ENCODE measurements at places on chromosomes 2 and 18.
A peak's percentile ranks its signal among the peaks of the same experiment; 100 is the strongest.

GRCh38 chr18:11154368-11154989 lies 5.1 kb upstream of the PIEZO2 start:
- no peak overlapping the region for H3K4me3 ChIP-seq
- no peaks in the 10 kb centered on the region for H3K27me3 ChIP-seq
- H3K4me1 ChIP-seq, result peaks cover 2% of the 10 kb centered on the region

DNA sequence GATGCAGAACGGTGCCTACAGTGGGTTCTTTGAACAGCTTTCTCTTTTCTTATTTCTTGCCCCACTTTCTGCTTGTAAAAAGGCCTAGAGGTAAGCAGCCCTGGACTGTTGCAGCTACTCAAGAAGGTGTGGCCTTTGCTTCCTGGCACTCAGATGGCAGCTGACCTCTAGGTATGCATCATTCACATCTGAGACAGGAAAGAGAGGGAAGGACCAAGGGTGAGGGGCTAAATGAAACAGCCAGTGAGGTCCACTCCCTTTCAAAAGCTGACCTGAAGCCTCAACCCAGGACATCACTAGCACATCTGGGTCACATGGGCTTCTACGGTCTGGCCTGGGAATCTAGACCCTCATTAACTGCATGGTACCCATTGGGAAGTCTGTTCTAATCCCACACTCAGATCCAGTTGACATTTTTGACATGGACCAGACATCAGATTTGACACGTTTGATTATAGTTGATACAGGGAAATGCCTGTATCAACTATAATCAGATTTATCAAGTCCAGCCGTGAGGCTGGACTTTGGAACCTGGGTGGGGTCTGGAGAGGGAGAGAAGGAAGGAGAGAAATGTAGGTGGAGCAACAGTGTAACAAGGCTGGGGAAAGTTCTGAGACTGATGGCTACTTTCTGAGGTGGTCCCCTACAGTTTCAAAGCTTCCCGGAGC lies 60.2 kb downstream of the E2F6 start:
- no peaks in the 10 kb centered on the region for H3K27me3 ChIP-seq
- no peak overlapping the region for H3K27ac ChIP-seq
- H3K4me3 ChIP-seq, result no peak overlapping the region

DNA sequence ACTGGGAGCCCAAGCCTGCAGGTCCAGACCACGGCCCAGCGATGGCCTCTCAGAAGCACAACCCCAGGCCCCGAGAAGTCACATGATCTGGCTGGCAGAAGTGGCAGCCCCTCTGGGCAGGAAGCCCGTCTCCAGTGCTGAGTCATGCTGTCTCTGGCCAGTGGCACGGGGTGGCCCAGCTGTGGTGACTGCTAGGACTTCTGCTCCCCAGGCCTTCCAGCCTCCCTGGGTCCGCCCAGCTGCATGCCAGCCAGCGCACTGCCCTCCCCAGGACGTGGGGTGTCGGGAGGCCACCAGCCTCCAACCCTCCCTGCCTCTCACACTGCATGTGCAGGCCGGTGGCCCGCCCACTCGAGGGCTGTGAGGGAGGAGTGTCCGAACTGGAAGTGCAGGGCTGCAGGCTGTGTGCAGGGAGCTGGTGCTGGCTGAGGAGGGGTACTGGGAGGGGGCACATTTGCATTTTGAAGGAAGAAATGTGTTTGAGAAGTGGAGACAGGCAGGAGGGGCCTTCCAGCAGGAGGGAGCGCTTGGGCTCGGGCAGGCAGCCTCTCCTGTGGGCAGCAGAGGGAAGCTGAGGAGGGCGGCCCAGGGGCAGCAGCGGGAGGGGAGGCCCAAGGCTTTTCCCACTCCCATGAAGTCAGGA lies 17.0 kb upstream of the HPCAL1 start:
- peaks cover 3% of the 10 kb centered on the region for H3K4me1 ChIP-seq
- no peaks in the 10 kb centered on the region for H3K36me3 ChIP-seq
- no peak overlapping the region for H3K4me3 ChIP-seq
- H3K27me3 ChIP-seq, result no peaks in the 10 kb centered on the region

DNA sequence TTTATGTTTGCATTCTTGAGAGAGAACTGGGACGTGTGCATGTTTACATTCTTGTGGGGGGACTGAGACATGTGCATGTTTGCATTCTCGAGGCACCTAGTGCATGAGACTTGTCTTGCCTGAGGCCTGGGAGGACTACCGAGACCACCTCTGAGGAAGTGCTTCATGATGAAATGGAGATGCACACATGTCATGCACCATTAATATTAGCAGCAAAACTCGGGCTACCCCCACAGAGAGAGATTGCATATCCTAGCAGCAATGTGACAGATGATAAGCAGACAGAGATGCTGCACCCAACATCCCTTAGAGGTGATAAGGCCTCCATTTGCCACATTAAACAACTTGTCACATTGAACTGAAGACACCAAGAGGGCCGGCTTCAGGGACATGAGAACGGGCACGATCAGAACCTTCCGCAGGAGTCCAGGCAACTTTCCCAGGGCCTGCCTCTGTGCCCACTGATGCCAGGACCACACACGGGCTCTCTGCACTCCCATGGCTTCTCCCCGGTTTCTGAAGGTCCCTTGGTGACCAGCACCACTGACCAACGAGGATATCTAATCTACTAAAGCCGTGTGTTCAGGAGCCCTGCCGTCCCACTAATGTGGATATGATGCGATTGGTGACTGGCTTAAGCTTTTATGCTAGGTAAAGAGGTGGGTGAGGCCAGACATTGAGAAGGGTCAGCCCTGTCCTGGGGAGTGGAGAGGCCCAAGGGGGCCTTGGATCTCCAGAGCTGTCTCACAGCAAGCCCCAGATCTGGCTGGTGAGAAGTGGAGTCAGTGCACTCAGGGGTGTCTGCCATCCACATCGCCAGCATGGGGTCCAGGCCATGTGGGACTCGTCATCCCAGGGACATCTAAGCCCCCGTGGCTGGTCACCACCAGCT lies 208.3 kb downstream of the NDUFA10 start:
- no peak overlapping the region for H3K27ac ChIP-seq
- H3K4me1 ChIP-seq, result no peaks in the 10 kb centered on the region
- H3K36me3 ChIP-seq, result no peaks in the 10 kb centered on the region

GRCh38 chr2:168816369-168816768 lies 13.9 kb downstream of the NOSTRIN start:
- no peak for DNase-seq
- no peaks in the 10 kb centered on the region for H3K27me3 ChIP-seq
- H3K4me3 ChIP-seq, result no peak overlapping the region
- no peaks in the 10 kb centered on the region for H3K4me1 ChIP-seq
- H3K27ac ChIP-seq, result no peak overlapping the region

GRCh38 chr2:129396980-129397599 lies 582.4 kb upstream of the RAB6C start:
- H3K27ac ChIP-seq, result no peak overlapping the region
- H3K4me3 ChIP-seq, result no peak overlapping the region
- DNase-seq, result peak; percentile 45
- no peaks in the 10 kb centered on the region for H3K27me3 ChIP-seq

GRCh38 chr2:214934006-214934405 lies 124.5 kb upstream of the BARD1 start:
- DNase-seq, result no peak
- no peaks in the 10 kb centered on the region for H3K27me3 ChIP-seq
- no peak overlapping the region for H3K4me3 ChIP-seq
- H3K27ac ChIP-seq, result no peak overlapping the region
- H3K4me1 ChIP-seq, result no peaks in the 10 kb centered on the region

GRCh38 chr2:64263315-64263714 lies 119.1 kb upstream of the PELI1 start:
- no peak overlapping the region for H3K27ac ChIP-seq
- peaks cover 9% of the 10 kb centered on the region for H3K4me1 ChIP-seq
- DNase-seq, result no peak
- no peak overlapping the region for H3K4me3 ChIP-seq
- H3K27me3 ChIP-seq, result no peaks in the 10 kb centered on the region

All from iPS DF 6.9 (cell line).